ENCODE measurements at places on chromosomes 4 and X.

- DNase-seq: no peak
Measured at GRCh38 chr4:122171323-122171722, 19.2 kb downstream of the BLTP1 start.

DNA sequence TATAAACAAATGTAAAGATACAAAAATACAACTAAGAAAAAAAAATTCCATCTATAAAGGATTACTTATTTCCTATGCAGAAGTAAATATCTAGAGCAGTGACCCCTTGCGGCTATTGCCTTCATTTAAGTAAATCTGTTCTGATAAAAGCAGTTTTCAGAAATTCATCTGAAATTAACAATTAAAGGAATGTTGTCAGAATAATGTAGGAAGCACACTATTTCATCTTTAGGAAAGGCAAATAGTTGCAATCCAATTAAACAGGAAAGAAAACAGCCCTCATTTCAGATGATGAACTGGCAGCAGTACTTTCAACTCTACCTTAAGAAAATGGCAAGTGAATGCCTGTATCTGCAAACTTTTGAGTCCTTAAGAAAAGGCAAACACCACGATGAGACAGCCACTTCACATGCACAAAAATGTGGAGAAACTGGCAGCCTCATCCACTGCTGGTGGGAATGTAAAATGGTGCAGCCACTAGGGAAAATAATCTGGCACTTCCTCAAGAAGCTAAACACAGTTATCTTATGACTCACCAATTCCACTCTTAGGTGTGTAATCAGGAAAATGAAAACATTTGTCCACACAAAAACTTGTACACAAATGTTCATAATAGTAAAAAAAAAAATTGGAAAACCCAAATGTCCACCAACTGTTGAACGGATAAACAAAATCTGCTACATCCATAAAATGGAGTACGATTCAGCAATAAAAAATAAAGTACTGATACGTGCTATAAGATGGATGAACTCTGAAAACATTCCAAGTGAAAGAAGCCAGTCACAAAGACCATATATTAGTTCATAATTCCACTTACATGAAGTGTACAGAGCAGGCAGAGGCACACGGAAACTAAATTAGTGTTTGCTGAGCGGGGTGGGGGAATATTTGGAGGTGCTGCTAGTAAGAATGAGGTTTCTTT lies 2.0 kb upstream of the THAP9 start:
- DNase-seq: no peak

- DNase-seq: no peak
Measured at GRCh38 chr4:72970756-72971155, 98.8 kb downstream of the COX18 start.

DNA sequence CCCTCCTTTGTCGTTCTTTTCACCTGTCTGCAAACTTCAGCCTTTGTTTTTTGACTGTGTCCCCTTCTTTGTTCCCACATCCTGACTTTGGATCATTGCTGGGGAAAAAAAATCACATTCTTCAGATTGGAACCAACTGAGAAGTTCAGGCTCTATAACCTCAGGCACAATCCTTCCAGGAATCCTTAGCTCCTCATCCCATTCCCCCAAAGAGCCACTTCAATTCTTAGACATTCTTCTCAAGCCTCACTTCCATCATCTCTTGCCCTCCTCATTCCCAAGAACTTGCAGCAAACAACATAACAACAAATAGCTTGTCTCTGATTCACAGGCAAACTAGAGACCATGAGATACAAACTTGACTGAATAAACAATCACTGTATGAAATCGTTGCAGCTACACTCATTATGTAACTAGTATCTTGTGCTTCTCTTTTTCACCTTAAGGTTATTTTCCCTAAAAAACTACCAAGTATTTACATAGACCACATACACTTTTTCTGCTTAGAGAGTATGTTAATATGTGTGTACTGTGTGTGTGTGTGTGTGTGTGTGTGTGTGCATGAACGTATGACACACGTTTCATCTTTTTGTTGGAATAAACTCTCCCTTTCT lies 26.4 kb upstream of the PGM2 start:
- DNase-seq: no peak

GRCh38 chrX:47264483-47265173 lies 31.8 kb downstream of the USP11 start:
- DNase-seq: no peak

DNA sequence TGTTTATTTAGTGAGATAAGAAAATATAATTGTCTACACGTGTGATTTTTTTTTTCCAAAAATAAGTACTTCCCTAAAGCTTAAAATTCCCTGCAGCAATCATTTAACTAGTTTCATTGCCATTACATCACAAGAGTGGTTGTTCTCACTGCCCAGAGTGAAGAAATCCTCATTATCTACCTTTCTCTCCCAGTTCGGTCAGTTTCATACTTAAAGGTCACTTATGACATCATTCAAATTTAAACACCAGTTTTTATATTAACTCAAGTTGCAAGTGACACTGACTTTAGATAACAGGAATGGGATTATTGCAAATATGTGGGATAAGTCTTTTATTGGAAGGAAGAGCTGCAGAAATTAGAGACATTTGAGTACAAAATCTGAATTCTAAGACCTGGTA lies 1699.8 kb upstream of the IGFBP7 start:
- DNase-seq: no peak

DNA sequence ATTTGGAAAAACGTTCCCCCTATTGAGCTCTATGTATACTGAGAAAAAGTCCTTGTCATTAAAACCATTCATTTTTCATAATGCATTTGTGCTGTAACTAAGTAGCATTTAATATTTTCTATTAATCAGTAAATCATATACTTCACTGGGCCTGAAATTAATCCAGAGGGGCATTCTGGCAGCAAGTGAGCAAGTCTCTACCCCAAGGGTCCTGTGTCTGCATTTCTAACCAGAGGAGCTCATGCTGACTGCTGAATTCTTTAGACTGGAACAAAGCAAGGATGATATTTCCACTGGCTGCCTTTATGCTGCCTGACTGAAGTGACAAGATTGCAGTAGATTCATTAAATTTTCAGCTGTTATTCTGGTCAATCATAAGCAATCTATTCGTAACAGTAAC lies 246.5 kb downstream of the SLITRK2 start:
- DNase-seq: no peak

DNA sequence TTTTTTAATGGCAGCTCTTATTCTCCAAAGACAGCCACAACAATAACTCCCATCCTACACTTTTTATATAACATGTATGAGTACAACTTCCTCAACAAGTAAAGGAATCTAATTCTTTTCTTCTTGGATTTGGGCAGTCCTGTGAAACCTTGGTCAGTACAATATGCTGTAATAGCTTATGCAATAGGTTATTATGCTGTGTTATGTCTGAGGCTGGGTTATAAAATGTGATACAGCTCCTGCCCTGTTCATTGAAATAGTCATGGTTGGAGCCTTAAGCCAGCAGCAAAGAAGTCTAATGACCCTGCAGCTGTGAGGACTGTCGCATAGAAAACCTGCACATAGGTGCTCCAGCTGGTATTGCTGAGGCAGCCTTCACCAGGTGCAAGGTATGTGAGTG lies 215.8 kb upstream of the RASGEF1B start:
- DNase-seq: no peak

DNA sequence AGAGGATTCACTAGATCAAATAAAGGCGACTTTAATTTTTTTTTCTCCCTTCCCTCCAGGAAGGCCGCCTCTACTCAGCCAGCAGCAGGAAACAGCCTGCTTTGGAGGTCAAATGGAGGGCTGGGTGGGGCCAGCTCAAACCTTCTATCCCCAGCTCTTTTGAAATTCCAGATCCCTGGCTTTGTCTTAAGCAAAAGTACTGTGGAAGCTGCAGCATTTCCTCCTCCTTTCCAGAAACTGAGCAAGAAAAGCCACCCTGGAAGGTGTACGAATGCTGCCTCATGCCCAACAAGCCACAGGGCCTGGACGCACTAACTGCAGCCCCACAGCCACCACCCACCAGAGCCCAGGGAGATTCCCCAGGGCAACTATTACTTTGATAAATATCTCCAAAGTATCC lies 55.1 kb upstream of the ZCCHC13 start:
- DNase-seq: no peak

GRCh38 chrX:111483135-111483534 lies 28.3 kb upstream of the SERTM2 start:
- no peak for DNase-seq

- no peak for DNase-seq
Measured at GRCh38 chr4:38819569-38819968, 15.0 kb upstream of the TLR1 start.

DNA sequence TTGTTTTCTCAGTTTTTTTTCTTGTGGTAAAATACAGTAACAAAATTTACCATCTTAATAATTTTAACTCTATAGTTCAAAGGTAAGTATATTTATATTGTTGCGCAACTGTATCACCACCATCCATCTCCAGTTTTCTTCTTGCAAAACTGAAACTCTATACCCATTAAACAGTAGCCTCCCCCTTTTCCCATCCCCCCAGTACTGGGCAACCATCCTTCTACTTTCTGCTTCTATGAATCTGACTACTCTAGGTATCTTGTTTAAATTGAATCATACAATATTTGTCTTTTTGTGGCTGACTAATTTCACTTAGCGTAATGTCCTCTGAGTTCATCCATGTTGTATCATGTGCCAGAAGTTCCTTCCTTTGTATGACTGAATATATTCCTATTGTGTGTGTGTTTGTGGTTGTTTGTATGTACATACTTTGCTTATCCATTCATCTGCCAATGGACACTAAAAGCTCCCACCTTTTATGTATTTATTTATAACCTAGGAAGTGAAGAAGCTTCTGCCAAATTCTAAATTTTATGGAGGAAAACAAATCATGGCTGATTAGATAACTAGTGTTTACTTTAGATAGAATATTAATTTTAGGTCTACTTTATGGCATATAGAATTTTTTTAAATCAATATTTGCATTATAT lies 10.0 kb downstream of the ABHD18 start:
- DNase-seq: no peak

DNA sequence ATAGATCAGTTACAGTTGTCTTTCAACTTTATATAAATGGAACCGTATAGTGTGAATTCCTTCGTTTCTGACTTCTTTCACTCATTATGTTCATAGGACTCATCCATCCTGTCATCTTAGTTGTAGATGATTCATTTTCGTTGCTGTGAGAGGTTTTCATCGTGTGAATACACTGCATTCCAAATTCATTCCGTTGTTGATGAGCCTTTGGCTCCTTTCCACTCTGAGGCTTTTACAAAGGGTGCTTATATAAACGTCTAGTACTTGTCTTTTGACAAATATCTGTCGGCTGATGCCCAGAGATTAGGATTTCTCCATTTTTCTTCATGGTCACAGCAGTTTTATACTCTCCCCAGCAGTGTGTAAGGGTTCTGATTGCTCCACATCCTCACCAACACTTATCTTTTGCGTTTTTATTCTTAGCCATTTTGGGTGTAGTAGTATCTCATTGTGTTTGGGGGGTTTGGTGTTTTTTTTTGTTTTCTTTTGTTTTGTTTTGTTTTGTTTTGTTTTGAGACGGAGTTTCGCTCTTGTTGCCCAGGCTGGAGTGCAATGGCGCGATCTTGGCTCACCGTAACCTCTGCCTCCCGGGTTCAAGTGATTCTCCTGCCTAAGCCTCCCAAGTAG lies 48.6 kb downstream of the LRP2BP start:
- no peak for DNase-seq

- DNase-seq: no peak
Measured at GRCh38 chr4:109748114-109748513, 18.2 kb upstream of the PLA2G12A start.

GRCh38 chr4:40310225-40310624 lies 24.9 kb upstream of the CHRNA9 start:
- no peak for DNase-seq

- DNase-seq: no peak
Measured at GRCh38 chr4:56512166-56512565, 6.6 kb downstream of the ARL9 start.

- no peak for DNase-seq
Measured at GRCh38 chr4:37749398-37749988, 63.3 kb upstream of the RELL1 start.

DNA sequence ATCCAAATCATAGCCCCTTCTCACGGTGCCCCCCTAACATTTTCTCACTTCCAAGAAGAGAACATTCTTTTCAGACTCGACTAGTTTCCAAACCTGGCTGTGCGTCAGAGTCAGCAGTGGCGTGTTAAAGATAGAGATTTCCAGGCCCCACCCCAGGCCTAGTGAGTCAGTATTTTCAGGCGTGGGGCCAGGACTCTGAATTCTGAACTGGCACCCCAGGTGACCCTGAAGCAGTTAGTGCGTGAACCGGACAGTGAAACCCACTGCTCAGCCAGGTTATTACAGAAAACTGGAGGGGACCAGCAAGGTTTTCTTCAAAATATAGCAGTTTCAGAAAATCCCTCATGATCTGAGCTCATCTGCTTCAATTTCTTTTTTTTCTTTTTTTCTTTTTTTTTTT lies 35.0 kb upstream of the BCOR start:
- DNase-seq: no peak

- no peak for DNase-seq
Measured at GRCh38 chr4:156575430-156576073, 396.0 kb downstream of the PDGFC start.

DNA sequence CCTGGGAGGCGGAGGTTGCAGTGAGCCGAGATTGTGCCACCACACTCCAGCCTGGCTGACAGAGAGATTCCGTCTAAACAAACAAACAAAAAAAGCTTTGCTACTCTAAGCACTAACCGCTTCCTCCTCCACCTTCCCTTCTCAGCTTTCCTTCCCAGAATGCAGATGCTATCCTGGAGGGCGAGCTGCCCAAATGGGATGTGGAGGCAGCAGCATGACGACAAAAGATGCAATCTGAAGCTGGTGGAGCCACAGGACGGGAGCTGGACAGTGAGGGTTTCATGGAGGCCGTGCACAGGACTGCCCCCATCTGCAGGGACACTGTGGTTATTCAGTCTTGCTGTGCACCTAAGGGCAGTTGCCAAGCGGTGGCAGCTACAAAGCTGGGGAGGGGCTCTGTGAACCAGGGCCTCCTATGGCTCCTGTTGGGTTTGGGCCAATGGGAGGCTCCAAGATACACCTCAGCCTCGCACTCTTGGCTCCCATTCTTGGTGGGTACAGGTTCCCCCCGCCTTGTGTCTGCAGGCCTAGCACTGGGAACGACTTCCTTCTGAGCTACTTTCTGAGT lies 47.4 kb downstream of the WDR1 start:
- DNase-seq: no peak

GRCh38 chrX:71053217-71053621 lies 14.9 kb downstream of the SNX12 start:
- no peak for DNase-seq

DNA sequence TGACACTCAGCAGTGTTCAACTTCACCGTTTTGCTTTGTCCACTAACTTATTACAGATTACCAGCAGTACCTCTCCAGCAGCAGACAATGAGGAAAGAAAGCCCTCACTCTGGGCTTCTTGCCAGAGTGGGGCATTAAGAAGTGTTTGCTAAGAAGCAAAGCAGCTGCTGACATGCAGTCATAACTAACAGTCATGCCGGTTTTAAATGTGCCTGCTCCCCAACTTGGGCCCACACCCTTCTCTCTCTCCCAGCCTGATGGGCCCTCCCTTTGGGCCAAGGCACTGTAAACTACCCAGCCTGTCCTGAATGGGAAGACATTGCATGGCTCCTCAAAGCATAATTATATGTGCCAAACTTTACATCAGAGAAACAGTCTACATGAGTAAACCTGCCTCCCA lies 54.6 kb upstream of the HHIP start:
- DNase-seq: no peak

Data from stimulated activated CD8-positive, alpha-beta memory T cell treated with anti-CD3 and anti-CD28 coated beads, Interleukin-2, amount 100 ng/mL, for 1 hour (primary cell).